ENCODE measurements at places on chromosomes 5 and 9. TPM values are rescaled to one million over a fixed set of nuclear protein-coding genes. Genes with fewer than 3 reads are reported as not detected.
A peak's percentile ranks its signal among the peaks of the same experiment; 100 is the strongest.

- peaks cover 2% of the 10 kb centered on the region for H3K4me1 ChIP-seq
- H3K27ac ChIP-seq: no peak overlapping the region
- no peaks in the 10 kb centered on the region for H3K36me3 ChIP-seq
- H3K27me3 ChIP-seq: peaks cover 6% of the 10 kb centered on the region
- no peak overlapping the region for H3K4me3 ChIP-seq
These were observed 140.0 kb upstream of the HMHB1 start for GRCh38 chr5:143671674-143672569.

Gene EHMT1
- total RNA-seq: 103 TPM

GRCh38 chr5:147558826-147559225 is 49.0 kb upstream of the DPYSL3 start:
- H3K36me3 ChIP-seq: no peaks in the 10 kb centered on the region
- H3K27ac ChIP-seq: no peak overlapping the region
- no peak for DNase-seq
- peaks cover 1% of the 10 kb centered on the region for H3K27me3 ChIP-seq

DNA sequence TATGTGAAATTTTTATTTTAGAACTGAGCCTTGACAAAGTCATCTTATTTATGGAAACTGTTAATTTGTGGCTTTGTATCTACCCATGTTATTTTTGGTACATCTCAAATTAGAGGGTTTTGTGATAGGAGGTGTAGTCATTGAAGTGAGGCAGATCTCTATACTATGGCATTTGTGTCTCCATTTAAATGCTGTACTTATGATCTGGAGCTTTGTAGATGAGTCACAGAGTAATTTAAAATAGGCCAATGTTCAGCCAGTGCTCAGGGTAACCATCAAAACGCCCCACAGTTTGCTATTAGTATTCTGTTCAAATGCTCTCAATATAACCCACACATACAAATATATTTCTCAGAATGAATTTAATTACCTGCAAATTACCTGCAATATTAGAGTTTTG is 351.5 kb upstream of the KLF9 start:
- DNase-seq: no peak
- no peak overlapping the region for H3K4me3 ChIP-seq
- H3K4me1 ChIP-seq: no peaks in the 10 kb centered on the region
- H3K36me3 ChIP-seq: no peaks in the 10 kb centered on the region

DNA sequence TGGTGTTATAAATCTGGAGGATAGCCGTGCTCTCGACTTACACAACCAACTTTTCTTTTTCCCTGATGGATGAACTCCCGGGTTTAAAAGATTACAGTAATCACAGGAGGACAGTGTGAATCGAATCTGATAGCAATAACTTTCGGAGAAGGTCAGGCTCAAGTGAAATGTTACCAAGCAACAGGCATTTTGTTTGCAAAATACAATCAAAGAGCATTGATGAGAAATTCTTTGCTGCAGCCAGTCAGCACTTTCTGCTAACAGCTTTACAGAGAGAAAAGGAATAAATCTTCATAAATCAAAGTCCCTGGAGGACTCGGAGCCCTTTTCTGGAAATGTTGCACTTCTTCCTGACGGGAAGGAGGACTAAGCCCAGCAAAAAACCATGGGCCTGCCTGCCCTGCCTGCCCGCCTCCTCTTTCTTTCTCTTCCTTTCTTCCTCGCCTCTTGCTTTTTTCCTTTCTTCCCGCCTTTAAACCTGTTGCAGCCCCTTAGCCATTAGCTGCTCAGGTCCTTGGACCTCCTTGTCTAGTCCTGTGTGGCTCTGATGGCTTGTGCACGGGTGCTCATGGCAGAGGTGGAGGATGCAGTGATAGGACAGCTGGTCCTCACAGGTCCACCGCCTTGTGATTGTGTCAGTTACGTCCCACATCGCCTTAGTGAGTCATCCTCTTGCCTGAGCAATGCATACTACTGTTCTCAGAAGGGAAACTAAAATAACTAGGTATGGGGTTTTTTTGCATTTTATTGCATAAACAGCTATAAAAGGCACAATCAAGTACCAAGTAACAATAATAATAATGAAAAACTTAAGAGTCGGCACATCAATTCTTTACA is 6.2 kb downstream of the DMRT3 start:
- H3K4me1 ChIP-seq: peaks cover 2% of the 10 kb centered on the region
- no peaks in the 10 kb centered on the region for H3K36me3 ChIP-seq
- no peak overlapping the region for H3K27ac ChIP-seq
- peaks cover 82% of the 10 kb centered on the region for H3K27me3 ChIP-seq

DNA sequence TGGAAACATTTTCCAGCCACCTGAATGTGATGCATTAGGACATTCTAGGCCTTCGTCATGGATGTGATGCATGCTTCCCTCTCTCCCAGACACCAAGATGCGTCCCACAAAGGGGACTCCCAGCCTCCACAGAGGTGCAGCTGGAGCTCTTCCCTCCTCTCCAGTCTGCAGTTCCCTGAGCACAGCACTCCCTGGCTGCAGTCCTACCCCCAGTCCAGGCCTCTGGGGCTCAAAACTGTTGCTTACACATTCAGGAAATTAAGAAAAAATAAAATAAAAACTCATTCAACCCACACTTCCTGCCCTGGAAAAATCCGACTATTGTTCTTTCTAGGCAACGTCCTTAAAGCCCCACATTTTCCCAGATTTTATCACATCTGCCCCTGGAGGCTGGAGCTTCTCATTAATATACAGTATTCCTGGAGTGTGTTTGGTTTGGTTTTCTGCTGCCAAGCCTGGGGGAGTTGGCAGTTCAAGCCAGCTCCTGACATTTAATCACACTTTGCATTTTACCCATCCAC is 78.4 kb upstream of the ICE1 start:
- H3K4me3 ChIP-seq: no peak overlapping the region
- peaks cover 2% of the 10 kb centered on the region for H3K4me1 ChIP-seq
- no peaks in the 10 kb centered on the region for H3K27me3 ChIP-seq
- no peaks in the 10 kb centered on the region for H3K36me3 ChIP-seq
- H3K27ac ChIP-seq: no peak overlapping the region
- no peak for DNase-seq

- no peaks in the 10 kb centered on the region for H3K4me1 ChIP-seq
- H3K27ac ChIP-seq: no peak overlapping the region
- no peaks in the 10 kb centered on the region for H3K36me3 ChIP-seq
- no peaks in the 10 kb centered on the region for H3K27me3 ChIP-seq
- DNase-seq: no peak
These were observed 303.1 kb downstream of the ELAVL2 start for GRCh38 chr9:23522952-23523351.

GRCh38 chr5:36928947-36929346 is 52.4 kb downstream of the NIPBL start:
- H3K27ac ChIP-seq: no peak overlapping the region
- DNase-seq: no peak
- peaks cover 4% of the 10 kb centered on the region for H3K36me3 ChIP-seq
- H3K4me3 ChIP-seq: no peak overlapping the region

GRCh38 chr5:27511061-27511460 is 472.7 kb upstream of the CDH9 start:
- H3K27ac ChIP-seq: no peak overlapping the region
- H3K4me3 ChIP-seq: no peak overlapping the region
- DNase-seq: no peak

DNA sequence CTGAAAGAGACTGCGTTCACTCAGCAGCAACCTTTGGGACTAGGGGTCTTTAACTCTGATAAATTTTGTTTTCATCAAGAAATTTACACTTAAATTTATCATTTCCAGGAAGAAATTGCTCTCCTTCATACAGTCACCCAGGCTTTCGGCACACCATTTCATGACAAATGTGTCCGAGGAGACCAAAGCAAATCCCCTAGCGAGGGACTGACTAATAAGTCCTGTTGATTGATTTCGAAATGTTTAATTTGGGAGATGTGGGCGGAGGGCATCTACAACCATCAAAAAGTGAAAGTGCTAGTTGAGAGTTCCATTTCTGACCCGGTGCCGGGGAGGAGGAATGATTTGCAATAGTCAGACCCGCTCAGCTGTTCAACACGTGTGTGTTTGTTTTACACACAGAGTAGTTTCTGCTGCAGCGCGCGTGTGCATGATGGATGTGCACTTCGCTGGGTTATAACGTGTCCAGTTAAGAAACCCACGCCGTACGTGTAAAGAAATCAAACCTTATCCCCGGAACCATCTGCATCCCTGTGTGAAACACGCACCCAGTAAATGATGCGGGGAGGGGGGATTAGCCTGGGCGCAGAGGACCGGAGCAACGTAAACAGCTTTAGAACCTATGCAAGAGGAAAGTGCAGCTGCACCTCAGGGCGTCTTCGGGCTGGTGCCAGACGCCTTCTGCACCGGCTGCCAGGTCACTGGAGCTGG is 845 bp upstream of the NR4A3 start:
- H3K27me3 ChIP-seq: peaks cover 3% of the 10 kb centered on the region
- H3K4me3 ChIP-seq: peak overlapping the region; percentile 100
- DNase-seq: peak; percentile 48
- H3K36me3 ChIP-seq: peaks cover 39% of the 10 kb centered on the region
